T-helper 17 cell (primary cell): ENCODE measurements at places on chromosomes 13 and 19. TPM values are rescaled to one million over a fixed set of nuclear protein-coding genes. Genes with fewer than 3 reads are reported as not detected.

DNA sequence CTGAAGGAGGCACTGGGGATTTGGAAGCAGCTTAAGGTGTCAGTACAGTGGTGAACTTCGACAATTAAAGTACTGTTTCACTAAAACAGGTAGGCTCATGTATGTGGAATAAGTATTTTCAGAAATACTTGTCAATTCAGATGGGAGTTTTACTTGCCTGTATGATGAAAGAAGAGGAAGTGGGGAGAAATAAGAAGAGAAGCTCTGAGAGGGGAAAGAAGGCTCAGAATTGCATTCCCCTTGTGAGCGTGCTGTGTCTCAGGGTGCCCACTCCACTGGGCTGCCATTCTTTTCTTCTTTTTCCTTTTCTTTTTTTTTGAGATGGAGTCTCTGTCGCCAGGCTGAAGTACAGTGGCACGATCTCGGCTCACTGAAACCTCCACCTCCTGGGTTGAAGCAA, 38.6 kb upstream of the RNF17 start:
- peaks cover 3% of the 10 kb centered on the region for H3K36me3 ChIP-seq
- peaks cover 48% of the 10 kb centered on the region for H3K27me3 ChIP-seq
- no peak for DNase-seq
- peaks cover 5% of the 10 kb centered on the region for H3K4me1 ChIP-seq
- H3K4me3 ChIP-seq, result no peak overlapping the region

PROZ gene
- total RNA-seq, result not detected

- no peak for DNase-seq
- no peak overlapping the region for H3K4me3 ChIP-seq
- no peaks in the 10 kb centered on the region for H3K27me3 ChIP-seq
- H3K4me1 ChIP-seq, result peaks cover 3% of the 10 kb centered on the region
- H3K27ac ChIP-seq, result no peak overlapping the region
Observed at GRCh38 chr19:855566-856120, 3.5 kb downstream of the ELANE start.

DNA sequence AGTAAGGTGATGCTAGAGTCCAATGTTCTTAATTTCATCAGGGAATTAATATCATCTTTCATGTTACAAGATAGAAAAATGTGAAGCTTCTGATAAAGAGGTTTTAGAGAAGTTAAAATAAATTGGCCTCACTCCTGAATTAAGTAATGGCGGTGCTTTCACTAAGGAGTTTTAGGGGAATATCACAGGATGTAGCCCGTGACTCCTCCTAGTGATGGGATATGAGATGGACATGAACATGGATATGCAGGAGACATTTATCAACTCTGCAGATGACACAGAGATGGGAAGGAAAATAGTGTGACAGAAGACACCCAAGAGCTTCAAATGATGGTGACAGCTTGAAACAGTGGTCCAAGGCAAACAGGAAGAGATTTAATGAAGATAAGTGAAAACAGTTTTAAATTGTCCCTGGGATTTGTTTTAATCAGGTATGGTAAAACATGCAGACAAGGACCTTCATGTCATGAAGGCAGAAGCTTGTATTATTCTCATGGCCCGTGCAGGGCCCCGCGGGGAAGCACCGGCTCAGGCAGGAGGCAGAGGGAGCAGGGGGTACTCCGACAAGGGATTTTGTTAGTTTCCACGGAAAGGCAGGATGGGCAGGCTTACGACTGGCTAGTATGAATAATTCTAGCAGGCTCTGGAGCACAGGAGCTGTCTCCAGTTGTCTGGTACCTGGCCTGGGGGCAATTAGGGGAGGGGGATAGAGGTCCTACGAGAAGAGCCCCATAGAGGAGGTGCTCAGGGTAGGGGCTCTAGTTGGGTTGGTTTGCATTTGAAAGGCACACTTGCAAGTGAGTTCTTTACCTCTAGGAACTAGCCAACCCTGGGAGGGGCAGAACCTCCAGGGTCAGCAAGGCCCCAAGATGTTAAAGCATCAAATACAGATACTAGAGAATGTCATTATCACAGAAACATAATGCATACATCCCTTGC, 38.7 kb upstream of the FARP1 start:
- peaks cover 16% of the 10 kb centered on the region for H3K27me3 ChIP-seq
- H3K36me3 ChIP-seq, result no peaks in the 10 kb centered on the region
- H3K4me3 ChIP-seq, result no peak overlapping the region
- H3K4me1 ChIP-seq, result no peaks in the 10 kb centered on the region

DNA sequence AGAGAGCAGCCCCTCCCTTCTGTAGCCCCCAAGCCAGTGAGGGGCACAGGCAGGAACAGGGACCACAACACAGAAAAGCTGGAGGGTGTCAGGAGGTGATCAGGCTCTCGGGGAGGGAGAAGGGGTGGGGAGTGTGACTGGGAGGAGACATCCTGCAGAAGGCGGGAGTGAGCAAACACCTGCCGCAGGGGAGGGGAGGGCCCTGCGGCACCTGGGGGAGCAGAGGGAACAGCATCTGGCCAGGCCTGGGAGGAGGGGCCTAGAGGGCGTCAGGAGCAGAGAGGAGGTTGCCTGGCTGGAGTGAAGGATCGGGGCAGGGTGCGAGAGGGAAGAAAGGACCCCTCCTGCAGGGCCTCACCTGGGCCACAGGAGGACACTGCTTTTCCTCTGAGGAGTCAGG, 4.2 kb downstream of the KLK3 start:
- H3K4me3 ChIP-seq, result no peak overlapping the region
- H3K27ac ChIP-seq, result no peak overlapping the region
- peaks cover 6% of the 10 kb centered on the region for H3K4me1 ChIP-seq

ZNF30 gene
- 3.0 TPM for total RNA-seq

TMEM272 gene
- 1.7 TPM for total RNA-seq

- DNase-seq, result peak; percentile 72
- H3K27ac ChIP-seq, result no peak overlapping the region
- peaks cover 9% of the 10 kb centered on the region for H3K27me3 ChIP-seq
- H3K4me1 ChIP-seq, result no peaks in the 10 kb centered on the region
- H3K36me3 ChIP-seq, result peaks cover 7% of the 10 kb centered on the region
Observed at GRCh38 chr19:10027158-10027997, 14.1 kb downstream of the RDH8 start.

DNA sequence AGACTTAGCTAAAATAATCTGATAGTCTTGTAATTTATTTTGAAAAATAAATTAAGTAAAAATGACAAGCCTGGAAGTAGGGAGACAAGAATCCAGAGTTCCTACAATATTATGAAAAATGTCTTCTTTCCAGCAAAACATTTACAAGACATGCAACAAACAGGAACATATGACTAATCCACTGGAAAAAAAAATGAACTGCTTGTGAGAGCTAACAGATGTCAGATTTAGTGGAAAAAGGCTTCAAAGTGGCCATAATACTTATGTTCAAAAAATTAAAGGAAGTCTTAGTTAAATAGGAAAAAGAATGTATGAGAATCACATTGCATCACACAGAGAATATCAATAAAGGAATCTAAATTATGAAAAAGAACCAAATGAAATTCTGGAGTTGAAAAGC, 2082.0 kb upstream of the PCDH20 start:
- no peaks in the 10 kb centered on the region for H3K36me3 ChIP-seq
- DNase-seq, result no peak
- no peaks in the 10 kb centered on the region for H3K27me3 ChIP-seq
- no peak overlapping the region for H3K27ac ChIP-seq
- H3K4me1 ChIP-seq, result no peaks in the 10 kb centered on the region
- H3K4me3 ChIP-seq, result no peak overlapping the region

GRCh38 chr13:89255844-89256406, 1584.8 kb downstream of the SLITRK5 start:
- H3K4me1 ChIP-seq, result no peaks in the 10 kb centered on the region
- no peak for DNase-seq
- H3K36me3 ChIP-seq, result no peaks in the 10 kb centered on the region
- H3K27me3 ChIP-seq, result no peaks in the 10 kb centered on the region
- H3K4me3 ChIP-seq, result no peak overlapping the region

RNF17 gene
- 0.50 TPM for total RNA-seq

NDUFA11 gene
- total RNA-seq, result 102 TPM

DNA sequence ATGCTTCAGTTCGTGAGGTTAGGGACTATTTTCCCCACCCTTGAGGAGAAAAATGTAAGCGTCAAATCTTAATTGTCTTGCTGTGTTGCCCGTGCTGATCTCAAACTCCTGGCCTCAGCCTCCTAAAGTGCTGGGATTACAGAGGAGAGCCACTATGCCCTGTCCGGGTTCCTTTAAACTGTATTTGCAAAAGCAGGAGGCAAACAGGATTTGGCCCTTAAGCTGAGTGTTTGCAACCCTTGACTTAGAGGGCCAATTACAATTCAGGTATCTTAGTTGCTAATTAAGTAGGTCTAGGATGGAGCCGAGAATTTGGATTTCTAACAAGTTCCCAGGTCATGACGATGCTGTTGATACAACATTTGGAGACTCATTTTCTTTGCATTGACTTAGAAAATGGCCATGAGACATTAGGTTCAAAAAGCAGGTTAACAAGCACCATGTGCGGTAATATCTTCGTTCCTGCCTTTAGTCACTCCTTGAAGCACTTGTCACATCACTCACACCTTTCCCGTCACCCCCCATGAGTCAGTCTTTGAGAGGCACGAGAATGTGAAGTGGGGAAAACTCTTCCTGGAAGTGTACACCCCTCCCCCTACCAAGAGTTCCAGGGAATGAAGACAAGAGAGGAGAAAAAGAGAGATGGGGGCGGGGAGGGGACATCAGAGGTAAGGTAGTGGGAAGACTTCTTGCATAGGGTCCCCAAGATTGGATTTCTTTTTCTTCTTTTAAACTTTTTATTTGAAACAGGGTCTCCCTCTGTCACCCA, 2.6 kb downstream of the NAPSA start:
- no peaks in the 10 kb centered on the region for H3K36me3 ChIP-seq
- no peak for DNase-seq
- peaks cover 34% of the 10 kb centered on the region for H3K4me1 ChIP-seq
- H3K4me3 ChIP-seq, result no peak overlapping the region

DNA sequence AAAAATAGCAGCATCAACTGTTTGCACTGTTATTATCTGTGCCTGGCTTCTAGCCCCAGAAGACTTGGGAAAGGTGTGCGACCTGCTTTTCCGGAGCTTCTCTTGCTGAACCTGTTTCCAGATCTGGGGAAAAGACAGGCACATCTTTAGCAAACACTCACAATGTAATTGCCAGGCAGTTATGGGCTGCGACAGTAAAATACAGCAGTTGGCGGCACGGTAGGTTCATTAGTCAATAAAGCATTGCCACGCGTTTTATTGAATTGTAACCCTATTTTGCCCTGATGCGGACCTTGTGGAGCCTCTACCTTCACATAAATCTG, 223.7 kb upstream of the TSHZ3 start:
- no peaks in the 10 kb centered on the region for H3K4me1 ChIP-seq
- H3K27ac ChIP-seq, result no peak overlapping the region
- H3K27me3 ChIP-seq, result peaks cover 21% of the 10 kb centered on the region

ALG5 gene
- 18.1 TPM for total RNA-seq

GRCh38 chr13:60137911-60138560, 25.7 kb downstream of the DIAPH3 start:
- DNase-seq, result no peak
- H3K27me3 ChIP-seq, result no peaks in the 10 kb centered on the region
- H3K4me3 ChIP-seq, result no peak overlapping the region
- H3K4me1 ChIP-seq, result peaks cover 2% of the 10 kb centered on the region
- H3K27ac ChIP-seq, result no peak overlapping the region

SIGLECL1 gene
- total RNA-seq, result not detected

SLC27A5 gene
- total RNA-seq, result 6.6 TPM

DNA sequence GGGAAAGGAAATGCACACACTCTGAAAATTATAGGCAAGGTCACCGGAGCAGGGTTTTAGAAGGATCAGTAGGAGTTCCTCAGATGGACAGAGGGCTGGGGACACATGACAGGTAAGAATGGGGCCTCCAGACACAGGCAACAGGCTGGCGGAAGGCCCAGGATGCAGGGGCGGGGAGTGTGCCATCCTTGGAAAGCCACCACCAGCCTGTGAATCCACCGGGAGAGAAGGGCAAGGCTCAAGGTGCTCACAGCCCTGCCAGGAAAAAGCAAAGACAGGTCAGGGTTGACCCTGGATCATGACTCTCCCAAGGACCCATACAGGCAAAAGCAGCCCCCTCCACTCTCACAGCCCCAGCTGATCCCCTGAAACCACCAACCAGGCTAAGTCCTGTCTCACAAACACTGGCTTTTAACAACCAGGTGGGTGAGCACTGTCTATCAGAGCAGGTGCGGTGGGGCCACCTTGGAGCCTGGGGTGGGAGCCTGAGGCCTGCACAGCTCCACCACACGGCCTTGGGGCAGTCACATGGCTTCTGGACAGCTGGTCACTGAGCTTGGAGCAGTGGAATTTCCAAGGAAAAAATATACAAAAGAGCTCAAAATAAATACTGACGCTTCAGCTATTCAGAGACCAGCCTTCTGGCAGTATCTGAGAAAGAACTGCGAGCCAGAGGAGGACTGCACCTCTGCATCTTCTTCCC, 35.2 kb upstream of the ISYNA1 start:
- H3K36me3 ChIP-seq, result no peaks in the 10 kb centered on the region
- H3K27ac ChIP-seq, result peak overlapping the region; percentile 96
- H3K4me3 ChIP-seq, result no peak overlapping the region

GRCh38 chr13:20249913-20250312, 17.8 kb upstream of the GJB6 start:
- H3K27me3 ChIP-seq, result peaks cover 4% of the 10 kb centered on the region
- H3K4me3 ChIP-seq, result no peak overlapping the region
- no peaks in the 10 kb centered on the region for H3K36me3 ChIP-seq
- H3K4me1 ChIP-seq, result no peaks in the 10 kb centered on the region
- no peak for DNase-seq

MBD3L4 gene
- not detected for total RNA-seq

DNA sequence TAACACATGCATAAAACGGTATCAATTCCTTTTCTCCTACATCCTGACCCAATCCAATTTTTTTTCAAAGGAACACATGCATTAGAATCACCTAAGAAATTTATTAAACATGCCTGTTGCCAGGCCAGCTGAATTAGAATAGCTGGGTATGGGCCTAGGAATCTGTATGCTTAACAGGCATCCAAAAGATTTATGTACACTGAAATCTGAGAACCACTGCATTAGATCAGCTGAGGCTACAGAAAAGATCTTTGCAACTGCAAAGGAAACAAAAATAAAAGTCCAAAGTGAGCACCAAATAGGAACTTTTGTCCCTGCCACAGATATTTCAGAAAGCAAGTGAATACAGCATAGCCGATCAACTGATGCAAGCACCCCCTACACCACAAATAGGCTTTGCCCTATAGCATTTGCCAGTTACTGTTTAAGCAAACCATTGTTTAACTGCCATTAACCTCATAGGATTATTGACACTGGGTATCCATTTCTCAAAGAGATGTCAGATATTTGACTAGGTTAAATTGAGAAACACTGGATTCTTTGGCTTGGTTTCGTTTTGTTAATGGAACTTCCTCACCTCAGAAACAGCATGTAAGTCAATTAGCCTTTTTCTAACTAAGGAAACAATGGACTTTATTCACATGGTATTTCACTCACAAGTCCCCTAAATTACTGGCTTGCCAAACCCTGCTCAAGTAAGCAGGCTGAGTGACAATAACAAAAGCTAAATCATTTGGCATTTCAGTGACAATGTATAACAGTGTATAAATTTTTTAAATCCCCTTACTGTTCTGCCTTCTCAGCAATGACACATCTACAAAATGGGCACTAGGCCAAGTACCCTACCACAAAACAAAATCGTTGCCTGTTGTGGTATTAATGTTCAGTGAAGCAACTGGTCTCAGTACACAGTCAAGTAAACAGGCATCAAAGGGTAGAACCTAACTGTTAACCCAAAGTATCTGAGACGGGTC, 67.8 kb downstream of the SUCLA2 start:
- H3K4me3 ChIP-seq, result no peak overlapping the region
- H3K36me3 ChIP-seq, result no peaks in the 10 kb centered on the region
- H3K27me3 ChIP-seq, result no peaks in the 10 kb centered on the region
